Activated CD8-positive, alpha-beta memory T cell treated with anti-CD3 and anti-CD28 coated beads, Interleukin-2, amount 50 U/mL, for 4 hours (primary cell): ENCODE measurements at places on chromosomes 1 and 21.
A peak's percentile ranks its signal among the peaks of the same experiment; 100 is the strongest.

- DNase-seq: no peak
Observed at GRCh38 chr1:53086491-53087070, 24.6 kb downstream of the PODN start.

GRCh38 chr1:17919525-17920439, 164.6 kb downstream of the ACTL8 start:
- DNase-seq: no peak

DNA sequence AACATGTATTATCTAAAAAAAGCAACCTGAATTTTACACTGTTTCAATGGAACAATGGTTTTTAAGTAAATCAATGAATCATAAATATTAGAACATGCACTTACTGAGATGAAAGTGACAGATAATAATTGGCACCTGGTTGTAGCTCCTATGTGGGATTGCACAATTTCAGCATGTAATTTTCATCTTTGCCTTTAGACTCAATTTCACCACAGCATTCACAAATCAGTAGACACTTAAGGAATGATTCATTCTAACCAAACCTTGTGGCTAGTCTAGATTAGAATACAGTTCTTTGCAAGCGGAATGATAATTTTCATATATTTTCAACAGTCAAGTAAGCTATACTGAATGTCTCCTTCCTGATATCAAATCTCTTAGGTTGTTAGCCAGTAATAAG, 853.4 kb downstream of the KCNT2 start:
- no peak for DNase-seq

DNA sequence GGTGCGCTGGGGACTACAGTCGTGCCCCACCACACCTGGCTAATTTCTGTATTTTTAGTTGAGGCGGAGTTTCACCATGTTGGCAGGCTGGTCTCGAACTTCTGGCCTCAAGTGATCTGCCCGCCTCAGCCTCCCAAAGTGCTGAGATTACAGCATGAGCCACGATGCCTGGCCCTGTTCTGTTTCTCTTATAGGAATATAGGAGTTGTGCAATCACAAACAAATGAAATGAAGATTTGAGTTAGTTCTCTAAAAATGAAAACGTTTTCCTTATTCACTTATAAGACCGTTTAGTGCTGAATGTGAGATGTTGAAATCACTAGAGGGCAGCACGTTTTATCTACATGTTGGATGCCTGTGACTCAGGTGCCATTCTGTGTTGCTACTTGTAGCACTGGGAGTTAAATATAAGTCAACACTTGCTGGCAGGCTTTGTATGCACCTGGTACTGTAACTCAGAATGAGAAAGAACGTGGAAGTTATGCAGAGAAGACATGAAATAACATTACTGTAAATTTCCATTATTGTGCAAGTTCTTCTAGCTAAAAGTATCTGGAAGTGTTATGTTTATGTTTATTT, 45.8 kb downstream of the MIGA1 start:
- no peak for DNase-seq

DNA sequence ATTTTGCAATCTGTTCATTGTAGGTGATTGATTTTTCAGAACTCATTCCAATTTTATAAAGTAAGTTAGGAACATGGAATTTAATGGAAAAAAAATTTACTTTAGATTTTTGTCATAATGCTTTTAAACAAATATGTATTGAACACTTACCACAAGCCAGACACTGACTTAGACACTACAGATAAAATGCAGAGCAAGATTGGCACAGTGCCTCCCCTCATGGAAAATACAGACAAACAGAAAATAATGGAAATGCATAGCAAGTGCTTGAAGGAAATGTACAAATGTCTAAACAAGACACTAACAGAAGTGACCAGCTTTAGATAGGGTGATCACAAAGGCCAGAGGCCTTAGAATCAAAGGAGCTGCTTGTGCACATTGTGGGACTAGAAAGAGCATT, 260.5 kb upstream of the ADGRL2 start:
- no peak for DNase-seq

- DNase-seq: no peak
Observed at GRCh38 chr1:184215274-184215925, 163.9 kb downstream of the TSEN15 start.

- DNase-seq: no peak
Observed at GRCh38 chr1:199978408-199978940, 49.0 kb upstream of the NR5A2 start.

GRCh38 chr21:25670726-25671125, 31.7 kb downstream of the JAM2 start:
- no peak for DNase-seq

GRCh38 chr1:22105611-22106207, 37.2 kb downstream of the WNT4 start:
- DNase-seq: no peak

DNA sequence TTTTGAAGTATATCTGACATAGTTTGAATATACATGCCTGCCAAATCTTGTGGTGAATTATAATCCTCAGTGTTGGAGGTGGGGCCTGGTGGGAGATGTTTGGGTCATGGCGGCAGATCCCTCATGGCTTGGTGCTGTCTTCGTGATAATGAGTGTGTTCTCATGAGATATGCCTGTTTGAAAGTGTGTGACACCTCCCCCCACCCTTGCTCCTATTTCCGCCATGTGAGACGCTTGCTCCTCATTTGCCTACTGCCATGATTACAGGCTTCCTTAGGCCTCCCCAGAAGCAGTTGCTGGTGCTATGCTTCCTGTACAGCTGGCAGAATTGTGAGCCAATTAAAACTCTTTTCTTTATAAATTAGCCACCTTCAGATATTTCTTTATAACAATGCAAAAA, 436.6 kb upstream of the BEND5 start:
- DNase-seq: no peak

- no peak for DNase-seq
Observed at GRCh38 chr1:62953633-62954032, 169.7 kb downstream of the ATG4C start.

DNA sequence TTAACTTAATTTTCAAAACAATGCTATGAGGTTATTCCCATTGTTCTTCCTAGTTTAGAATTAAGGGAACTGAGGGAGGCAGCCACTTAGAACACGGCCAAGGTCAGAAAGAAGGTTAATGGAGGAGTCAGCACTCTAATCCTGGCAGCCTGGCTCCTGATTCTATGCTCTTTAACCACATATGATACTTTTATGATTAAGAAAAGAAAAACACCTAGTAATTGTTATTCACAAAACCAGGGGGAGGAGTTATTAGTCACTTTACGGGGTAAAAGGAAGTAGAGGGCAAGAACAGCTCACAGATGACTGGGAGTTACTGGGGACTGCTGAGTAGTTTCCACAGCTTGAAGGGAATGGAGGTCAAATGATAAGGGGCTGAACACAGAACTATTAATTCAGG, 38.6 kb downstream of the GADD45A start:
- no peak for DNase-seq

DNA sequence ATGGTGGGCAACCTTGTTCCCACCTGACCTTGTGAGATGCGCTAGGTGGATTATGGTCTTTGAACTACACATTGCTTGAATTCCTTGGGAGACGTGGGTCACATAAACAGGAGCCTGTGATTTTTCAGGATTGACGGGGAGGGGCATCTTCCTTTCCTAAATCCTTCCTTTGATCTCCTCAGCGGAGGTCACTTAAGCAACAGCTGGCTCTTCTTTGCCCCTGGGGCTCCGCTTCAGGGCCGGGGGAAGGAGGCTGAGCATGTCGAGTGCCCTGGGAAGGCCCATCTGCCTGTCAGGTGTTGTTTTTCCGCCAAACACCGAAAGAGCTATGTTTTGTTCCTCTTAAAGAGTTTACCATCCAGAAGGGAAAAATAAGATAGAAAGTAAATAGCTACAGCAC, 40.6 kb downstream of the KIF26B start:
- DNase-seq: no peak

GRCh38 chr1:194474701-194475100, 1288.3 kb upstream of the B3GALT2 start:
- DNase-seq: no peak

DNA sequence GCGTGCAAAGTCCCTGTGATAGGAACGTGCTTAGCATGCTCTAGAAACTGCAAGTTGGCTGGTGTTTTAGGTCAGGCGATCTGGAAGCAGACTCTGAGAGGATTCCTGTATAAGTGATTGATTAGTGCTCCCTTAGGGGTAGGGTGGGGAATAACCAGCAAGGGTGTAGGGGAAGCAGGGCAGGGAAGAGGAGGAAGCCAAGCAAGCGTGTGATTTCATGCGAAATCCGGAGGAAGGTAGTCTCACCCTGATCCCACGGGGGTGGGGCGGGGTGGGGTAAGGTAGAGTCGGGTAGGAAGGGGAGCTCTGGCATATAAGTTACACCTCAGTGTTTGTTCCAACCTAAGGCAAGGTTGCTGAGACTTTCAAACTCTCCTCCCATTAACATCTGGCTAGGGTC, 24.9 kb upstream of the CTPS1 start:
- DNase-seq: no peak

DNA sequence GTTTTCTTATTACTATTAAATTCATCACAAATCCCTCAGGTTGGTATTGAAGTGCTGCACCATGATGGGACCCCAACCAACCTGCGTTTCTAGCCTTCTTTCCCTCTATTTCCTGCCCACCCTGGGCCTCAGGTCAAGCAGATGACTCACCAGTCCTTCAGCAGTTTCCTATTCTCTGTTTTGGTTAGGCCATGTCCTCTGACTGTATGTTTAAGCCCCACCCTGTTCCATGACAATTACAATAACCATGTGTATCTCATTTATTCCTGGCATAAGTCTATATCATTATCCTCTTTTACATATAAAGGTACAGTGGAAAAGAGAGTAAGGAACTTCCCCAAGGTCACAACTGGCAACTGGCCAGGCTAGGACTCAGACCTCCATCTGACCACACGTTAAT, 5.3 kb upstream of the FAM78B start:
- DNase-seq: no peak

DNA sequence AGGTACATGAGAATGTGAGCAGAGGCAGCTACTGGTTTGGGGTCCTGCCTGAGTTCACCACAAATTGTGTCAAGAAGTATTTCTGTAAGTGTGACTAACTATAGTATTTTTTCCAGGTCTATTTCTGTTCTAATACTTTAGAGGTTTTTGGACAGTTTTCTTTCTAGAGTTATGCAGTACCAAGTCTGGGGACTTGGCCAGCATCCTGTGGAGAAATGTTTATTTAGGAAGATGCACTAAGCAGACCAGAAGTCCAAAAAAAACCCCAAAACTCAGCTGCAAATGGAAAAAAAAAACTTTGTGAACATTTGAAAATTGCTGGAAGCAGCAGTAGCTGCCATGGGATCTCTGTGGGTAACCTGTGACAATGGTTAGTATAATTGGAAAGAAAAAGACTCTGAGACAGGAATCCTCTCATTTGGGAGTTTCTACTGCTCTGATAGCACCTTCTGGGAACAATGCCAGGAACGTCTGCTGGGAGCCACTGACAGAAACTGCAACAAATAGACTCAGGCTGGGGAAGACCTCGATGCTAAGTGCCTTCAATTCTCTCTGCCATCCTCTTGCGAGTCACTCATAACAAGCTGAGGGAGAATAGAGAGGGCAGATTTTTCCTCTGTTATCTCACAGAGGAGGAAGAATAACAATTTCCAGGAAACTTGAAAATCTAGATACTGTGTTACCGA, 37.6 kb downstream of the OR10R2 start:
- DNase-seq: no peak

DNA sequence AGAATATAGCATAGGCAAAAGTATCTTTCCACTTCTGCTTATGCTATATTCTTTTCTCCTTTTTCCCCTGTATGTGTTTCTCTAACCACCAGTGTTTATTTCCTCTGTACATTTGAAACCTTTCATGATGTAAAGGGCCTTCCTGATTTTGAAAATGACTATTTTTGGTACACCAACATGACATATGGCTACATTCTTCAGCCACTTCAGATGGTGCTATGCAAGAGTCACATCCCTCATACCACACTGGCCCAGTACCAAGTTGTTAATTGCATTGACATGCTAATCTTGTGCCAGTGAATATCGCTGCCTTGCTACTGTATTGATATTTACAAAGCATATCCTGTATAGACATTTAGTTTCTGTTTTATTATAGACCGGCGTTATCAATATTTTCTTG, 408.7 kb downstream of the NCAM2 start:
- no peak for DNase-seq

GRCh38 chr1:228958121-228958520, 222.8 kb downstream of the RHOU start:
- no peak for DNase-seq

DNA sequence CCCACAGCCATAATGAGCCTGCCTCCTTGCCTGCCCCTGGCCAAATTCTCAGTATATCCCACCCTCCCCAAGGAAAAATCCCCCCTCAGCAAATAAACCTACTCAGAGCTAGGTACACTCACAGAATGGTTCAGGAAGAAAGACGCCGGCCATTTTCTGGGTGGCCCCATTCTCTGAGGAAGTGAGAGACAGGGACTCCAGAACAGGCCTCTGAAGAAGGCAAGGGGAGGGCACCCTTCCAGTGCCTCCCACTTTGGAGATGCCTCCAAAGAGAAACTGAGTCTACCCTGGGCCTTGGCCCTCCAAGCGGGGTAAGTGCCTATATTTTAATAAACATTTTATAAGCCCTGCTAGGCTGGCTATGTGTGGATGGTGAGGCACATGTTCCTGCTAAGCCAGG, 2.3 kb downstream of the PACC1 start:
- no peak for DNase-seq

DNA sequence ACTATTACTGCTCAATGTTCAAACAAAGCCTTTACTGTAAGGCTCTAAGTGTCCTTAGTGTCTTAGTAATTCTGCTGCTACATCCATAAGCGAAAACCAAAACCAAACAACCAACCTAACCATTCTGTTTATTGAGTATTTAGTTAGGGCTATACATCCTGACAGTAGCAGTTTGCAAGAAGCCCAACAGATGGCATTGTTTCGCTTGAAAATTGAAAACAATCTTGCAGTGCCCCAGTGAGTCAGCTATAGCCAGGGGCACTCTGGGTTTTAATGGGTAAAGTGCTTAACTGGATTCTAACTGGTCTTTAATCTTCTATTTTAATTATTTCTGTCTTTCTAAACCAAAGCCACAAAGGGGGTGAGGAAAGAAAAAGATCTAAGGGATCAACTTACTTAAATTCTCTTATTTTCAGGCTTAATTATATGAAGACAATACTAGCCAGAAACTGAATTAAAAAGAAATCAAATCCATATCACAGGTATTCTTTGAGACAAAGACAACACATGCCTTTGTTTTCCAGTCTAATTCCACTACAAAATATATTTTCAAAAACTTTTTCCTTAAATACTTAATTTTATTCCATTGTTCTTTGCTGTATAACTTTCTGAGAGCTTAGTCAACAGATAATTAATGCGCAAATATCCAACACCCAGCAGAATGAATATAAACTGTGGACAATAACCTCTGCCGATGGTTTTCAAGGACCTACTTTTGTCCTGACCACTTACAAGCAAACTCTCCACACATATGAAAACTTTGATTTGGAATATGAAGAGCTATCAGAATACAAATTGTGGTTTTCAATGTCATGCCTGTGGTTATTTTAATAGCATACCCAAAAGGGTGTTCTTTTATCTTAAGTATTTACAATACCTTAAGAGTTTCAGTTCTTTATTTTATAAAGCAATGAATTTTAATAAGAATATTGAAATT, 15.2 kb downstream of the POGZ start:
- peak; percentile 70 for DNase-seq

DNA sequence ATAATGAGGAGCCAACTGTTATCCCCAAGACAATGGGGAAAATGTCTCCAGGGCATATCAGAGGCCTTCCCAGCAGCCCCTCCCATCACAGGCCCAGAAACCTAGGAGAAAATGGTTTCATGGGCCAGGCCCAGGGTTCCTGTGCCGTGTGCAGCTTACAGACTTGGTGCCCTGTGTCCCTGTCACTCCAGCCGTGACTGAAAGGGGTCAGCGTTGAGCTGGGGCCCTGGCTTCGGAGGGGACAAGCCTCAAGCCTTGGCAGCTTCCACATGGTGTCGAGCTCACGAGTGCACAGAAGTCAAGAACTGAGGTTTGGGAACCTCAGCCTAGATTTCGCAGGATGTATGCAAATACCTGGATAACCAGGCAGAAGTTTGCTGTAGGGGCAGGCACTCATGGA, 18.1 kb downstream of the SIPA1L2 start:
- no peak for DNase-seq
